ENCODE measurements at places on chromosomes 2 and 18. TPM values are rescaled to one million over a fixed set of nuclear protein-coding genes. Genes with fewer than 3 reads are reported as not detected.

The C1GALT1C1L gene
- 2.2 TPM for total RNA-seq

The BCL11A gene
- 10.9 TPM for total RNA-seq

DNA sequence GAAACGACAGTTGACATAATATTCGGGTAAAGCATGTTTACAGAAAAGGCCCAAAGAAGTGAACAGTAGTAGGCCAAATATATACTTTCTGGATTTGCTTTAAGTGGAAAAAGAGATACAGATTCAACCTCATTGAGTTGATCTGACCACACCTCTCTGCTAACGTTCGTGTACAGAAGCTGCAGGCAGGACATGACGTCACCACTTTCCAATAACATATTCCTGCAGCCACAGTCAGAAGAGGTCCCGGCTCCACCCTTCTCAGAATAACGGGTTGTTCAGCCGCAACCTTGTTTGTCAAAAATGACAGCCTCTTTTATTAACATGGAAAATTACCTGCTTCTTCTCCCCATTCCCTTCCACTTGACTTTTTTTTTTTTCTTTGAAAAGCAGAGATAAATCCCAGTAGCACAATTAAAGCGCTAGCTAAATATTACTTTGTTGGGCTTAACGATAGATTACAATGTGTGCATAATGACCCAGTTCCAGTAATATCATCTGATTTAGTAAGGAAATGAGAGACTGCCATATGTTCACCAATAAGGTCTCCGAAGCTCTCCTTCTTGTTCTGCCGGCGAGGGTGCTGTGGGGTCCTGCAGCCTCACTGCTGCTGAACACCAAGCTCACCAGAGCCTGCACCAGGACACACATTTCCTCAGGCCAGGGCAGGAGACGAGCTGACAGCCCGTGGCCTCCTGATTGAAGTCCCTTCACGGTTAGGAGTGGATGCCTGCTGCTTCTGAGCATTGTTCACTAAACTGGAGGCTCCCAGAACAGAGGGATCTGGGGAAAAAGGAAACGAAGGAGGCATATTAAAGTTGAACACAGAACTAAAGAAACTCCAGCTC is 451.0 kb upstream of the SALL3 start:
- DNase-seq, result no peak

GRCh38 chr18:78419171-78419570 is 560.4 kb upstream of the SALL3 start:
- no peak for DNase-seq

The IGFBP2 gene
- 136 TPM for total RNA-seq

- no peak for DNase-seq
Observed at GRCh38 chr2:2254206-2254605, 76.9 kb downstream of the MYT1L start.

GRCh38 chr2:70008290-70008689 is 46.9 kb upstream of the ASPRV1 start:
- DNase-seq, result no peak

- no peak for DNase-seq
Observed at GRCh38 chr2:169963786-169964185, 136.5 kb downstream of the UBR3 start.

- no peak for DNase-seq
Observed at GRCh38 chr2:74414881-74415761, 6.3 kb downstream of the C2orf81 start.

GRCh38 chr2:168589236-168590211 is 133.5 kb downstream of the CERS6 start:
- no peak for DNase-seq

- DNase-seq, result no peak
Observed at GRCh38 chr2:11395389-11395788, 51.0 kb upstream of the ROCK2 start.

The IGFBP5 gene
- total RNA-seq, result 159 TPM

The HRH4 gene
- 0.26 TPM for total RNA-seq

DNA sequence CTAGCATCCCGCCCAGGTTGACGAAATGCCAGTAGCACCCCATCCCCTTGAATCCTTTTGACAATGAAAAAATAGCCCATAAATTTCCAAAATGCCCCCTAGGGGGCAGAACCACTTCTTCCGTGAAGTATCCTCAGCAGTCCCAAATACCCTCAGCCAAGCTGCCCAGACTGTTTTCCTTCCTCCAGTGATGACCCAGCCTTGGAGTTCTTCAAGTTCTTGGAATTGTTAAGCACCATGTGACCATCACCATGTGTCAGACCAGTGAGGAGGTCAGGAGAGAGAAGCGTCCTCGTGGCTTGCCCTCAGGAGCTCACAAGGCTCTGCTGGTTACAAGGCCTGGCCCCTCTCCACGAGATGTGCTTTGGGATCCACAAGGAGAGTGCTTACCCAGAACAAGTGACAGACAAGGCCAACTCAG is 1.4 kb upstream of the SLC23A3 start:
- DNase-seq, result no peak

The KIF5C gene
- total RNA-seq, result 10.8 TPM

DNA sequence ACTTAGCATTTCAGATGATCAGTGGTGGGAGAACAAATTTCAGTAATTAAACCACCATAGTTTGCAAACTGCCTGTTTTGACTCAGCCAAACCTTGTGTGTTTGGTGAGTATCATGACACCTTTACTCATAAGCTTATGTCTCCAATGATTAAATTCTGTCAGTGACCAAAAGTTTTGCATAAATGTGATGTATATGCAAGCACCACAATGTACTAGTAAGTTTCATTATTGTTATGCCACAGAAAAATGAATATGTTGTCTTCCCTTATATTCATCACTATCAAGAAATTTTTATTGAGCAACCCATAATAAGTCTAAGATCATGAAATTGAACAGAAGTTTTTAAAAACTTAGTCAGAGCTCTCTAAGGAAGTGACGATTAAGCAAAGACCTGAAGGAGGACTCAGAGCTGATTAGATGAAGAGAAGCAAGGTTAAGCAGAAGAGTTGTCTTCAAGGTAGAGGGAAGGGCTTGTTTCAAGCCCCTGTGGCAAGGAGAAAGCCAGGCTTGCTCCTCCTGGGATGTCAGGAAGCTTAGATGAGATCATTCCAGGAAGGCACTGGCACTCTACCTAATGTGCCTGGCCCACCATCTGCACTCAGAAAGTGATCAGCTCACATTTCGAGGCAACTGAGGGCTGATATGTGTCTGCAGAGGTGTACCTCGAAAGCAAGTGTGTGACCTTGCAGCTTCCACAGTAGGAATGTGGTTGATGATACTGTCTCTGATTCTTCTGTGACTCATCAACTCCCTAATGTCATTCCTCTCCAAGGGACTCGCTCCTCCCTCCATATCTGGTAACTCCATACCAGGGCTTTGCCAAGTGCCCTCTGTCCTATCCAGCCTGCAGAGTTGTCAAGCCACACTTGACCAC is 54.7 kb downstream of the KCTD18 start:
- DNase-seq, result no peak

The DYNAP gene
- total RNA-seq, result not detected

DNA sequence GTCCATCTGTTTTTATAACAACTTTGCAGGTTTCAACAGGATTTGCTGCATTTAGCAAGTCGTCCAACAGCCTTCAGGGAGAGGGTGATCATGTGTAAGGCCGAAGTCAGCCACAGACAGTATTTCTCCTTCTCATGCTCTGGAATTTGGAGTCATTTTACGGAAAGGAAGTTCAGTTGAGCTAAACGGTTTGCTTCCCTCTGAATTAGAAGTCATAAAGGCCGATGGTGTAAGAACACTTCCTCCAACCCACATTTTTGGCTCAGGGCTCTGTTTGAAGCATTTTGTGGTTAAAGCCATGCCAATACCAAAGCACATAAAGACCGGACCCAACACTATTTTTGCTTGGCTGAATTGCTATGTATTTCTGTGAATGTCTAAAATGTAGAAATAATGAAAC is 129.5 kb downstream of the TMEM182 start:
- no peak for DNase-seq

DNA sequence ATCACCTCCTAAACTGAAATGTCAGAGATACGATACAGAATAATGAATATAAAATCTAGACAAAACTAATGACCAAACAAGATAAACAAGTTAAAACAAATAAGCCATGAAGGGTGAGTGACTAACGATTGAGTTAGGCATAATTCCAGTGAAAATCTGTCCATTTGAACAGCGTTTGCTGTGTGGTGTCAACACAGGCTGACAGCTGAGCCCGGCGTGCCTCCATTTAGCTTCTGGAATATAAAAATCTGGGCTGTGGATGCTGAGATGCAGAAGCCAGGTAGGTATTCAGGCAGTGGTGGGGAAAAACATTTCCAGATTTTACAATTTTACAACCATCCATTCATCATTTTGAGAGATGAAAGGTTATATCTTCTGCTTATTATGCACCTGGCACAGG is 2041.4 kb upstream of the CELF4 start:
- DNase-seq, result no peak

GRCh38 chr2:201797175-201797840 is 9.0 kb upstream of the CDK15 start:
- DNase-seq, result no peak

GRCh38 chr18:28167835-28168349 is 9.0 kb downstream of the CDH2 start:
- DNase-seq, result no peak

DNA sequence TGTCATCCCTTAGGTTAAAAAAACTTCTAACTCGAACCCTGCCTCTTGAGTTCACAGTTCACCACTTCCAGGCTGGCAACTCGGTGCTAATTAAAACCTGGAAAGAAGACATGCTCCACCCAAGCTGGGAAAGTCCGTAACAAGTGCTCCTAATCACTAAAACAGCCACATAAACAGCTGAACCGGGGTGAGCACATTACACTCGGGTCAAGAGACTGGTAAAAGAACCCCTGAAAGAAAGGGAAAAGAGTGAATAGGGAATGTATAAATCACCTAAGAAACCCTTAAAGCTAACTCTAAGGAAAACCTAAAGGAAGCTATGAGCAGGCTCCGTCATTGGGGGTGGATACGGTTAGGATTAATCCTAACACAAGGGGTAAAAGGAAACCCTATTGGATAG is 102.0 kb downstream of the HIBCH start:
- DNase-seq, result no peak

- DNase-seq, result no peak
Observed at GRCh38 chr18:11983592-11983991, 2.3 kb downstream of the IMPA2 start.

The C2orf78 gene
- not detected for total RNA-seq

The TUBA3D gene
- not detected for total RNA-seq

DNA sequence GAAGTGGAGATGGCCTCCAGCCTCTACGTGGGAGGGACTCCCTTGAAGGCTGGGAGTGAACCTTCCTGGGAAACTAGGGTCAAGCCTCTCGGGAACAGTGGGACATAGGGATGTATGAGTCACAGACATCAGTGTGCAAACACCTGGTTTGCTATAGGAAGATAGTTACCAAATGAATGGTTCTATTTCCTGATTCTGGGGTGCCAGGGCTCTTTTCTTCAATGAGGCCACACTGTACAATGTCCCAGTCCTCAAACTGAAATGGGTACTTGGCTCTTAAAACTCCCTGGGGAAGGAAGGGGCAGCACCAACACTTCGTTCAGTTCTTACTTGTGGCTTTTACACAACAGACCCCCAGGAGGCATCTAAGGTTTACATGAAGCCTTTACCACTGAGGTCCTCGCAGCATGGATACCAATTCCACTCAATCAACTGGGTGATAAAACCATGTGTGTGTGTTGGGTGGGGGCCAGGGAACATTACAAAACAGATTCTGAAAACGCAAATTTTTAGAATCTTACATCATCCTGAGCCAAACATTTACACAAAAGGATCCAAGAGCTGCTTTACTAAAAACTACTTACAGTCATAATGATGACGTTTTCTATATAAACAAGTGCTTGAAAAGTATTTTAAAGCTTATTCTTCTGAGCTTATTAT is 10.4 kb downstream of the ERFE start:
- no peak for DNase-seq

The SLC9A4 gene
- total RNA-seq, result 2.9 TPM

DNA sequence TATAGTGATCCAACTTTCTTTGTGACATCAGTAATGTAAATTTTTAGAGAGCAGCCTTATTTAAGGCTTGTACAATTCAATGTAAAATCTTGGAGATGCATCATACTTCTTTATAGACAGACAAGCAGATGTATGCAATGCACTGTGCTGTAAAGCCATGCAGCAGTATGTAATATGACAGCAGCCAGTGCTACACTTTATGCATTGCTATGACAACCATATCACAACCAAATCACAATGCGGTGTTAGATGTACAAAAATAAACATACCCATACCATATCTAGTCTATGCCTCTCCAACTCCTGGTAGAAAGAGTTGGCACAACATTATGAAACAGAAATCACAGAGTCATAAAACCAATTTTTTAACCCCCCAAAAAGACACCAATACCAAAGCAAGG is 110.3 kb upstream of the WDSUB1 start:
- no peak for DNase-seq

- DNase-seq, result no peak
Observed at GRCh38 chr18:48797841-48798255, 152.9 kb downstream of the SMAD7 start.

The ANTXR1 gene
- 138 TPM for total RNA-seq

- no peak for DNase-seq
Observed at GRCh38 chr18:8735274-8735673, 29.9 kb downstream of the MTCL1 start.

- DNase-seq, result no peak
Observed at GRCh38 chr2:148021886-148022285, 995 bp downstream of the MBD5 start.

DNA sequence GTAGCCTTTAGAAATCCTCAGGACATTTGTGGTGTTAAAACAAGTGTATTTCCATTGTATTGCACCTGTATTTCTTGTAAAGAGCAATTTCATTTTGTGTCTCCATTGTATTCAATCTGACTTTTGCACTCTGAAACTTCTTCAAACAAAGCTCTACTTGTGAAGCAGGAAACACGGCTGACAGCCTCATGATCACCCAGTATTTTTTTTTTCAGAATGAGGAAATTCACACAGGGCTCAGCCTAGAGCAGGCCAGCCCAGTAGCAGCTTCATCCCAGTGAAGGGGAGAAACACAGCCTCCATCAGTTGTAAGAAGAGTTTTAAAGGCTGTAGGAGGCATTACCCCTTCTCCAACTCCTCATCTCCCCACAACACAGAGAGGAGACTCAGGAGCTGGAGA is 175.9 kb upstream of the KLHL29 start:
- DNase-seq, result no peak

DNA sequence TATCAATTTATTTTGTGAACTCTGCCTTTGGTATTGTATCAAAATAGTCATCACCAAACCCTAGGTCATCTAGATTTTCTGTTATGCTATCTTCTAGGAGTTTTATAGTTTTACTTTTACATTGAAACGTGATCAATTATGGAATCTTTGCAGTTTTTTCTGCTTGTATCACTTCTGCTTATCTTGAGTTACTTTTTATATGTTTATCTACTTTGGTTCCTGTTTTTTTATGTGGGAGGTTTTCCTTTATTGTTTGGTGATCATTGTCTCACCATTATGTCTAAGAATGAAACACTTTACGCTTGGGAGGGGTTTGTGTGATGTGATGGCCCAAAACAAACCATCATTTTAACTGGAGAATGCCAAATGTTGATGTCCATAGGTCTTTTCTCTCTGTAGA is 261.2 kb downstream of the SPAG16 start:
- no peak for DNase-seq

GRCh38 chr18:9366126-9366714 is 31.6 kb downstream of the TWSG1 start:
- peak; percentile 20 for DNase-seq

Data from urinary bladder (tissue), 4 donors.